ENCODE measurements at places on chromosomes 5 and 9.

- no peaks in the 10 kb centered on the region for H3K4me1 ChIP-seq
- H3K4me3 ChIP-seq: no peak overlapping the region
- no peaks in the 10 kb centered on the region for H3K36me3 ChIP-seq
- H3K27me3 ChIP-seq: no peaks in the 10 kb centered on the region
Measured at GRCh38 chr9:95954940-95955339, 79.4 kb downstream of the ERCC6L2 start.

DNA sequence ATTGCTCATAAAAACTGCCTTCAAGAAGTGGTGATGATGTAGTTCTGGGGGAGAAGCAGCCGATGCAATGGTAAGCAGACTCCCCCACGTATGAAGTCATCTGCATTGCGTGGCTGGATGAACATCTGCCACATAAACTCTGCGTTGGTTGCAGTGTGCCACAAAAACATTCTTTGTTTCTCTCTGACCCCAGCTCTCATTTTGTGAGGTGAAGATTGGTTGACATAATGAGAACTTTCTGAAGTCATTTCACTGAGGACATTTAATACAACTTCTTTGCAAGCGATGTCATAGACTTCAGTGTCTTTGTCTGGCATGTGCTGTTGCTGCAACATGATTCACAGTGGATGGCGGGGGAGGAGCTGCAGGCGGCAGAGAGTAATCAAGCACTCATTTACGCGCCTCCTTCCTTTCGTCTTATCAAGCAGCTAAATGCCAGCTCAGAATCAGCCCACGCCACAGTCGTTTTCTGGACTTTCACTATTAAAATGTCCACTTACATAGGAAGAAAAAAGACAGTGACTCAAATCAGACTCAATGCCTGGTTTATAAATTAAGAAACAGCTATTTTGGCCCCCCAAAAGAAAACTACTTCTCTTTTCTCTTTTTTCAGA, 91.5 kb upstream of the NFIL3 start:
- peaks cover 2% of the 10 kb centered on the region for H3K27me3 ChIP-seq
- no peak overlapping the region for H3K27ac ChIP-seq
- H3K4me1 ChIP-seq: no peaks in the 10 kb centered on the region
- no peak overlapping the region for H3K4me3 ChIP-seq
- DNase-seq: no peak

- no peak overlapping the region for H3K4me3 ChIP-seq
- H3K27me3 ChIP-seq: no peaks in the 10 kb centered on the region
- H3K4me1 ChIP-seq: no peaks in the 10 kb centered on the region
- no peak for DNase-seq
- no peak overlapping the region for H3K27ac ChIP-seq
- no peaks in the 10 kb centered on the region for H3K36me3 ChIP-seq
Measured at GRCh38 chr9:8172000-8172399, 372.4 kb upstream of the DMAC1 start.

- no peak for DNase-seq
- no peak overlapping the region for H3K4me3 ChIP-seq
Measured at GRCh38 chr5:34550247-34550646, 105.9 kb upstream of the RAI14 start.

- DNase-seq: no peak
- H3K36me3 ChIP-seq: peaks cover 13% of the 10 kb centered on the region
- H3K27ac ChIP-seq: peak overlapping the region; percentile 18
Measured at GRCh38 chr5:14743601-14744295, 79.2 kb downstream of the OTULIN start.

GRCh38 chr5:6360323-6361072, 17.8 kb downstream of the MED10 start:
- peaks cover 3% of the 10 kb centered on the region for H3K36me3 ChIP-seq
- H3K27ac ChIP-seq: peak overlapping the region; percentile 12
- no peak overlapping the region for H3K4me3 ChIP-seq
- no peaks in the 10 kb centered on the region for H3K27me3 ChIP-seq
- peaks cover 15% of the 10 kb centered on the region for H3K4me1 ChIP-seq

DNA sequence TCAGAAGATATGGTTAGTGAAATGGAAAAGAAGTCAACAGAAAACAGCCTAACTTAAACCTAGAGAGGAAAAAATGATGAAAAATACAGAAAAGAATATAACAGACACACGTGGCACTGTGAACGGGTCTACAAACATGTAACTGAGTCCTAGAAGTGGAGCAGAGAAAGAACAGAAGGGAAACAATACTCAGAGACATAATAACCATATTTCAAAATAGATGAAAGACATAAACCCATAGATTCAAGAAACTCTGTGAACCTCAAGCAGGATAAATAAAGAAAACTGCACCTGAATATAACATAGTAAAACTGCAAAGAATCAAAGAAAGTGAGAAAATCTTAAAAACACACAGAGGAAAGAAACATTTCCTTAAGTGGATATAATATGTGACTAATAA, 67.7 kb upstream of the GOLGA1 start:
- no peak for DNase-seq
- no peak overlapping the region for H3K4me3 ChIP-seq
- no peak overlapping the region for H3K27ac ChIP-seq
- H3K36me3 ChIP-seq: no peaks in the 10 kb centered on the region

GRCh38 chr5:163712011-163712410, 206.6 kb downstream of the MAT2B start:
- H3K27me3 ChIP-seq: no peaks in the 10 kb centered on the region
- no peak overlapping the region for H3K4me3 ChIP-seq
- no peak overlapping the region for H3K27ac ChIP-seq
- no peaks in the 10 kb centered on the region for H3K4me1 ChIP-seq
- no peaks in the 10 kb centered on the region for H3K36me3 ChIP-seq

DNA sequence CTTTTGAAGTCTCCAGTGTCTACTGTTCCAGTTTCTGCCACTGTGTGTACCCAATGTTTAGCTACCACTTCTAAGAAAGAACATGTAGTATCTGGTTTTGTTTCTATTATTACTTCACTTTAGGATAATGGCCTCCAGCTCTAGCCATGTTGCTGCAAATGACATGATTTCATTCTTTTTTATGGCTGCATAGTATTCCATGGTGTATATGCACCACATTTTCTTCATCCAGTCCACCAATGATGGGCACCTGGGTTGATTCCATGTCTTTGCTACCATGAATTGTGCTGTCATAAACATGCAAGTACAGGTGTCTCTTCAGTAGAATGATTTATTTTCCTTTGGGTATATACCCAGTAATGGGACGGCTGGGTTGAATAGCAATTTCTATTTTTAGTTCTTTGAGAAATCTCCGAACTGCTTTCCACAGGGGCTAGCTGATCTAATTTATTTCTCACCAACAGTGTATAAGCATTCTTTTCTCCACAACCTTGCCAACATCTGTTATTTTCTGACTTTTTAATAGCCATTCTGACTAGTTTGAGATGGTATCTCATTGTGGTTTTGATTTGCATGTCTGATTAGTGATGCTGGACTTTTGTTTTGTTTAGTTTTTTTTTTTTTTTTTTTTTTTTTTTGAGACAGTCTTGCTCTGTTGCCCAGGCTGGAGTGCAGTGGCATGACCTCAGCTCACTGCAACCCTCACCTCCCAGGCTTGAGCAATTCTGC, 68.9 kb downstream of the WDR41 start:
- H3K4me1 ChIP-seq: no peaks in the 10 kb centered on the region
- no peak for DNase-seq
- H3K27me3 ChIP-seq: no peaks in the 10 kb centered on the region
- no peaks in the 10 kb centered on the region for H3K36me3 ChIP-seq

- H3K4me1 ChIP-seq: peaks cover 90% of the 10 kb centered on the region
- H3K36me3 ChIP-seq: peaks cover 20% of the 10 kb centered on the region
- DNase-seq: peak; percentile 92
- peak overlapping the region; percentile 92 for H3K27ac ChIP-seq
- no peaks in the 10 kb centered on the region for H3K27me3 ChIP-seq
- H3K4me3 ChIP-seq: no peak overlapping the region
Measured at GRCh38 chr9:129988607-129989361, 54.2 kb downstream of the FNBP1 start.

GRCh38 chr5:180670586-180671359, 21.4 kb upstream of the FLT4 start:
- DNase-seq: peak; percentile 25
- no peak overlapping the region for H3K27ac ChIP-seq
- no peaks in the 10 kb centered on the region for H3K27me3 ChIP-seq
- H3K4me3 ChIP-seq: no peak overlapping the region

Measured in B cell (primary cell).